NCI-H510A treated with DMSO at 0.1 percent for 48 hours (cell line): ENCODE measurements at places on chromosomes 6 and 20.

GRCh38 chr6:132300323-132300949, 100.8 kb downstream of the MOXD1 start:
- no peak for DNase-seq

- DNase-seq = no peak
Measured at GRCh38 chr6:20812776-20813175, 278.5 kb downstream of the CDKAL1 start.

DNA sequence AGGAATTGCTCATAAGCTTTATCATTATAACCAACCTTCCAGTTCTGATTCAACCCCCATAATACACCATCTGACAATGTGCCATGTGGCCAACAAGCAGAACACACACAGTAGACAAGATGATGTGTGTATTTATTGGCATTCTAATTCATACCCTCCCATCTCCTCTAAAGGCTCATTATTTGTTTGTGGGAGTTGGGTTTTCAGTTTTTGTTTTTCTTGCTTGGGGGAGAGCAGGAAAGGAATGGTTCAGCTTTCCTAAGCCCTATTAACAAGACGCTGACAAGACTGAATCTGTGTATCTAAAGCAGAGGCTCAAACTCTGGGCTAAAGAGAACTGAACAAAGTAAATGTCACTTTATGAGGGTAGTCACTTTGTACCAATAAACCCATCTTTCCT, 36.8 kb downstream of the EPB41L2 start:
- DNase-seq = no peak

DNA sequence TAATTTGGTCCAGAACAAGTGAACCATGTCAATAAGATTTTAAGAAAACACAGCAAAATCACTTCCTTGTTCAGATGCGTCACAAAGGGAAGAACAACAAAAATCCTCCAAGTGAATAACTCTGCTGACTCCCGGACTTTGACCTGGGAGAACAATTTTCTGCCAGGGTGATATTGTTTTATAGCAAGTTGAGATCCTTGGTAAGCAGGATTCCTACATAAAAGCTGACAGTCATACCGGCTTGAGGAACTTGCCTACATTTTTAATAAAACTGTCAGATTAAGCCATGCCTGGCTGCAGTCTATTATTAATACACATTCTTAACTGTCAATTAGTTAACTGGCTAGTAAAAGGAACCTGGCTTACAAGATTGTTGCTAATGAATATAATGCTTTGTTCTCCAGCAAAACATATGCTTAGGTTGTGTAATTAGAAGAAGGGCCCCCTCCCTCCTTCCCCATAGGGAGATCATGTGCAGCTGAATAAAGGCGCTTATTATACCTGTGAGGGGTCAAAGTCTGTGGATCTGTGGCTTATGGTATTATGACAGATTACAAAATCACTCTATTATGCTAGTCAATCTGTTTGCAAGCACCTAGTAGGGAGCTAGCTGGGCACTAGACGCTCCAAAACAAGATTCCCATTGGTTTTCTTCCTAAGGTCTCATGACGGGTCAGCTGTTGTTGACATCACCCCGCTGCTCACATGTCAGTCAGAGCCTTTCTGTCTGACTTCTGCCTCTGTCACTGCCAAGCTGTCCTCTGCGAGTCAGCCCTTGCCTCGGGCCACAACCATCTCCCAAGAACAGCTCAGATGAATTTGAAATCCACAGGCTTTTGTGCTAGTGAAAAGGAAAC, 44.6 kb upstream of the SEC63 start:
- DNase-seq = no peak
